ENCODE measurements at places on chromosomes 6 and 20.

- DNase-seq, result no peak
Measured at GRCh38 chr6:151413372-151414145, 22.2 kb upstream of the ZBTB2 start.

GRCh38 chr6:741410-742339, 48.7 kb upstream of the EXOC2 start:
- DNase-seq, result no peak

- DNase-seq, result no peak
Measured at GRCh38 chr6:83905648-83906047, 46.2 kb downstream of the CYB5R4 start.

GRCh38 chr6:166757232-166758135, 130.4 kb upstream of the RPS6KA2 start:
- DNase-seq, result peak; percentile 42

- DNase-seq, result no peak
Measured at GRCh38 chr6:37624606-37625574, 72.8 kb downstream of the MDGA1 start.

GRCh38 chr6:156004796-156005195, 549.2 kb upstream of the NOX3 start:
- no peak for DNase-seq

- DNase-seq, result no peak
Measured at GRCh38 chr20:53216856-53217576, 244.9 kb downstream of the TSHZ2 start.

DNA sequence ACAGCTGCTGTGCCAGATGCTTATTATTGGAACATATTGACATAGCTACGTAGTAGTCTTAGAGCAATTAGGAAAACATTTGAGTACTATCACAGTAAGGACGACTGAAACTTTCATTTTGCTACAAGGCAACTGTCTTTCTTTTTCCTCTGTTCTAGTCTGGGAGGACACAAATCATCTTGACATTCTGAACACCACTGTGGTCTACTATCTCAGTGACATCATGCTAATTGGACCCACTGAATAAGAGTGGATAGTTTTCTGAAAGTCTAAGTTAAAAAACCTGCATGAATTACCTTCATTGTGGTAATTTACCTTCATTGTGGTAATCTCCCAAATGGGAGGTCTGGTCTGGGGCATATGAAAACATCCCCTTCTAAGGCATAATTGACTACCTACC, 163.3 kb upstream of the MOCS1 start:
- no peak for DNase-seq

DNA sequence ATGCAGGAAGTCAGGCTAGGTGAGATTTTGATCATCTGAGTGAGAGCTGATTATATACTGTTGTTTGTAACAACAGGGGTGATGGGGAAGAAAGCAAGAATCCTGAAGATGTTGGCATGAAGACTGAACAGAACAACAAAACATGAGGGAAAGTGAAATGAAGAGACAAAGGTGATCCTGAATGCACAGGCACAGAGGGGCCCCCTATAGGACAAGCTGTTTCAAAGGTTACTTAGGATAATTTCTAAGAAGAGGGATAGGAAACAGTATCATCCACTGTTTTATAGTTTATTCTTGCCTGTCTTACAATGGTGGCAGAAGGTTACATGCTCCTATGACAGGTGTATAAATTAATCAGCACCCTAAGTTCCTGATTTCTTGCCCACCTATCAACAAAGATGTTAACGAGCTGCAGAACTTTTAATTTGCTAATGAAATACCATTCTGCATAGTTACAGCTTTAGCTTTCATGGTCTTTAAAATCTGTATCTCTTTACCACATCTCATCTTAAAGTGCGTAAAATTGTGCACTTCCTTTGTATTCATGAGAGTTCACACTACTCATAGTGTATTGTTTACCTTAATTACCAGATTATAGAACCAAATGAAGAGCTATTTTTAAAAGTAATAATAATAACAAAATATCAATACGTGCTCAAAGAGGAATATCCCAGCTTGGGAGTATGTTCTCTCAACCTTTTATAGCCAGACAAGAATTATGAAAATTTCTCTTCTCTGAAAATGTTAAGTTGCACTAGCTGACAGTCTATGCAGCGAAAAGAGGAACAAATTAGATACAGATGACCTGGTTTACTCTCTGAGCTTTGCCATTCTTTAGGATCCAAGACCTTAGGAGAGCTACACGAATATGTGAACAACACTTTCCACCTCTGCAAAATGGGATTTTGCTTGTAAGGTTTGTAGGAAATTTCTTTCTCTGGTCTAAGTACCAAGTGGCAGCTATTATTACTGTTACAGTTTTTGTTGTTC, 192.5 kb downstream of the EDN1 start:
- DNase-seq, result no peak

GRCh38 chr6:89985751-89986493, 91.7 kb downstream of the GJA10 start:
- no peak for DNase-seq

DNA sequence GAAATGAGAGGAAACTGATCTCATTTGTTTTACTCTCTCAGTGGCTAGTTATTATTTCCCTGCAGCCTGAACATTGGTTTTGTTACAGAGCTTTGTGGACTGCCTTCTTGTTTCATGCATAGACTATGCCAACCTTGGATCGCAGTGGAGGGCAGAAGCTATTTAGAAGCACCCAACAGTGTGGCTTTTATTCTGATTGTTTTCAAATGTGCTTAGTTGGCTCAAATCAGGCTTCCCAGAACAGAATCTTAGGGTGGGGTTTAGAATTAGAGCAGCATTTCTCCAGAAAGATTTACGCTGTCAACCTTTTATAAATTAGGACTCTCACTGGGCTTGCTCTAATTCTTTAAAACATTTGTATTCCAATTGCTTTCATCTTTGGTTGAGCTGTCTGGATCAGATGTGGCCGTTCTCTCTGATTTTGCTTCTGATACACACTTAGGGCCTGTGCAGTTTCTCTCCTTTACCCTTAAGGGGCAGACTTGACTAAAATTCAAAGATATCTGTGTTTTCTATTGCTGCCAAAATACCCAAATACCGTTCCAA, 210.3 kb downstream of the BCKDHB start:
- DNase-seq, result no peak

DNA sequence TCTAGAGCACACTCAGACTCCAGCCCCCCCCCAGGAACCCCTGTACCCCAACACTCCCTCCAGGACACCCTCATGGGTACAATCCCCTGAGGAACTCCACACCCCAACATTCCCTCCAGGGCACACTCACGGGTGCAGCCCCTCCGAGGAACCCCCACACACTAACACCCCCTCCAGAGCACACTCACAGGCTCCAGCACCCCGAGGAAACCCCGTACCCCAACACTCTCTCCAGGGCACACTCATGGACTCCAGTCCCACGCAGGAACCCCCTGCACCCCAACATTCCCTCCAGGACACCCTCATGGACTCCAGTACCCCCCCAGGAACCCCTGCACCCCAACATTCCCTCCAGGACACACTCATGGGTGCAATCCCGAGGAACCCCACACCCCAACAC, 31.6 kb downstream of the LAMA5 start:
- DNase-seq, result no peak

GRCh38 chr20:1437235-1437904, 29.3 kb downstream of the NSFL1C start:
- DNase-seq, result peak; percentile 57

DNA sequence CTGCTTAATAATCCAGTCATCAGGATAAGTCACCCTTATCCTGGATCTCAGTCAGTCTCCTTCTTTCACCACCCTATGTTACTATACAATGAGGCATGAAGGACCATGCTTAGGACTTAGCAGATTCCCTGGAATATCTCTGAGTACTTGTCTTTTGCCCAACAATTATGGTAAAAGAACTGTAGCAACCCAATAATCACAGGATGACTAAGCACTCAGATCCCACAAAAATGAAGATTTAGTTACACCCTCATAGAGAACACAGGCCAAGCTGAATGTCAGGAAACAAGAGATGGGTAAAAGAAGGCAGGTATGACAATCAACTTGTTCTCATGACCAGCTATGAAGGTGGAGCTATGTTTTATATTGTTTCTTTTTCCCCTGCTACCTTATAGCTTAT, 91.4 kb downstream of the EDN1 start:
- DNase-seq, result no peak

- DNase-seq, result no peak
Measured at GRCh38 chr6:12393100-12393499, 102.9 kb downstream of the EDN1 start.

GRCh38 chr6:35453236-35453635, 1.1 kb downstream of the FANCE start:
- no peak for DNase-seq

- DNase-seq, result no peak
Measured at GRCh38 chr6:5547556-5547955, 286.2 kb downstream of the FARS2 start.

DNA sequence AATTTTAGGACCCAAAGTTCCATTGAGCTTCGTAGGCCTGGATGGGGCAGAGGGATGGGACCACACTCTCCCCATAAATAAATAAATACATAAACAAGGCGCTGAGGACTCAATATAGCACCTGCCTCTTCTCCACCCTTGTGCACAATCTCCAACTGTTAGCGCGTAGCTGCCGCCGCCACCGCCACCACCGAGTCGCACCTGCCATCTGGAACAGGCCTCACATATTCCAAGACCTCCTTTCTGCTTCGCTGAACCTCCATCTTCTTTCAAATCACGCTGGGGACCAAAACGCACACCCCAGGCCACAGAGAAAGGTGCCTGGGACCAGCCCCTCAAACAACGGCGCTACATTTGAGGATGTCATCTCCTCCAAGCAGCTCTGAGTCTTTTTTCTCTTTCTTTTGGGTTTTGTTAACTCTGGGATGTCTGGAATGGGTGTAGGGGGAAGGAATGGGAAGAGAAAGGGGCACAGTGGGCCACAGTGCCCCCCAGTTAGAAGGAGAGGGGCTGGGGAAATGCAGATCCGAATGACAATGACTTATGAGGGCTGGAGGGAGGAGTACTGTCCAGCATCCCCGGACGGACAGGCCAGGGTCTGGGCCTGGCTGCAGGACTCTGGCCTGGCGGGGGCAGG, 49.7 kb downstream of the NOL4L start:
- no peak for DNase-seq

GRCh38 chr20:24827603-24828295, 121.3 kb upstream of the CST7 start:
- no peak for DNase-seq

GRCh38 chr6:79898076-79898475, 49.3 kb downstream of the ELOVL4 start:
- no peak for DNase-seq

- DNase-seq, result no peak
Measured at GRCh38 chr6:8215631-8216030, 113.3 kb upstream of the EEF1E1 start.

- DNase-seq, result peak; percentile 15
Measured at GRCh38 chr20:51749674-51750036, 18.5 kb downstream of the ATP9A start.

DNA sequence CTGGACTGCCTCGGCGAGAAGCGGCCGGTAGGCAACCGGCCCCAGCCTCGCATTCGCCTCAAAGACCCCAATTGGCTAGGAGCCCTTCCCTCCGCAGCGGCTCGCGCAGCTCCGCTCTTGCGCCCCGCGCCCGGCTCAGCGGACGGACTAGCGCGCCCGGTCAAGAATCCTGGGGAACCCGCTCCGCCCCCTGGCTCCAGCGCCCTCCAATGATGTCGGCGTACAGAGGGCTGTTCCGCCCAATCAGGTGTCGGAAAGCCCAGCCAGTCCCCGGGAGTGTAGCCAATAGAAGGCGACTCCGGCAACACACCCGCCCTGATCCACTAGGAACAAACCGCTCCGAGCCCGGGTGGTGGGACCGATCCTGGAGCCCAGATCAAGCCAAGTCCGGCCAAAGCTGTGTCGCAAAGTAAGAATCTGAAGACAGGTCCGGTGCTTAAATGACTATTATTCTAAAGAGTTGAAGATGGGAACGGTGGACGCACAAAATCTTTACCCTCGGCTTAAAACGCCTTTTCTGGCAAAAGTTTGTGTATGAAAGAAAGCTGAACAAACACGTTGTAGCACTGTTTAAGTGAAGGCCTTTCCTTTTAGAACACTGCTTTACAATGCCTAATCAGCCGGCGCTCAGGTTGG, 132.2 kb downstream of the OGFRL1 start:
- DNase-seq, result no peak

GRCh38 chr6:105886066-105886813, 199.9 kb upstream of the PRDM1 start:
- no peak for DNase-seq

DNA sequence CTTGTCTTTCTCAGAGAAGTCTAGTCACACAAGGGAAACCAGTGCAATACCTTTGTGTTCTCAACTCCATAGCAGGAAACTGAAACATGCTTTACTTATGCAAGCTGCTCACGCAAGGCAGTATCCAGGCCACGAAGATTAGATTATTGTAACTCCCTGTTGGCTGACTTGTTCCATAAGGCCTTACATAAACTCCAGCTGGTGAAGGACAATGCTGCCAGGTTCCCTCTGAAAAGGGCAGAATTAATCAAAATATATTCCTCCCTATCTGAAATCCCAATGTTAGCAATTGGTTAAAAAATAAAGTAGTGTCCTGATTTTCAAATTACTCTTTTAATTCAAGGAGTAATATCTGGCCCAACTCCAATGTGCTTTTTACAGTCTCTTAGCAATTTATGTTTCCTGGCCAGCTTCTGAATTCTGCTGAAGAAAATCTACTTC, 966.6 kb downstream of the HACE1 start:
- DNase-seq, result no peak

DNA sequence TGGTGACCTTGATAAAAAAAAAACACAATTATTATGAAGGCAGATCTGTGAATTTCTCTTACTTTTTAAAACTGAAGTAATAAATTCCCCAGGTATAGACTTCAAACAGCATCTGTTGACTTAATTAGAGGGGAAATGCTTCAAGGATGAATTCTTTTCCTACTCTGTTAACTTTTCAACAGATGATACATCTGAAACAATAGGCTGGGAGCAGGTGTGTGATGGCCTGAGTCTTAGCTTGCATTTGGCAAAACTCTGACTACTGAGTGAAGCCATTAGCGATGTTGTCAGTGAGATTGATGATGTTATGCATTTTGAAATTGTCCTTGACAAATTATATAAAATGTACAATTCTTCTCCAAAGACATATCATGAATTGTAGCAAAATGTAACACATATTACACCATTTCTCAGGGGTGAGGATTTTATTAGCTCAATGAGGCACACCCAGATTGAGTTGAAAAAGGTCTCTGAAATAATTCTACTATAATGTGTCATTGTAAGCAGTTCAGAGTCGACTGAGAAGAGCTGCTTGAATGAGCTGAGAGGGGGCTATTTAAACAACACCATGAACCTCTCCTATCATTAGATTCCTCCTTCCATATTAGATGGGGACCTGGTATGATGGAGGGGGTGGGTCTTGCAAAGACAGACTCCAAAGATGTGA, 39.6 kb upstream of the OGFRL1 start:
- no peak for DNase-seq

All from keratinocyte (primary cell).